ENCODE measurements at places on chromosomes 12 and 14.

GRCh38 chr12:71220260-71220659 is 62.5 kb upstream of the TSPAN8 start:
- no peak for DNase-seq

GRCh38 chr12:77087427-77087826 is 22.1 kb upstream of the E2F7 start:
- no peak for DNase-seq

DNA sequence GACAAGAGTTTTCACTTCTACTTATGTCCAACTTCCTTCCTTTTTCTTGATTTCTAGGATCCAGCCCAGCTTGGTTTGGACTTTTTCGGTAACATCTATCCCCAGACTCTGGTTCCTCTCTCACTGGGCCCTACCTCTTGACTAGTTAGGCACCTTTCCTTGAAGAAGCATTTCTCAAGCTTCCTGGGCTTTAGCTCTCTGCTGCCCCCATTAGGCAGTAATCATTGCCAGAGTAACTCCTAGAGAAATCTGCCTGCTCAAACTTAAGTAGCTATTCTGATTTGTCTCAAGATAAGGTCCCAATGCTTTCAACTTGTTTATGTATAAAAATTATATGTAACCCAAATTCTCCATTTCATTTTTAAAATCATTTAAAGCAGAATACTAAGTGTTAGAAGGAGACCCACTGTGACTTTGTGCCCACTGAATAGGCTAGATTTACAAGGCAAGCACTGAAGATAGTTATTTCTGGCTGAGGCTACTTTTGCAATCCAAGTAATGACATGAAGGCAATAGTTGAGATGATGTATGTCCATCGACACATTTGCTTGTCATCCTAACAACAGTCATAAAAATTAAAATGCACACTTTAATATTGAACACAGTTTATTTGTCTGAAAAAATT is 275.0 kb upstream of the G2E3 start:
- DNase-seq = no peak

DNA sequence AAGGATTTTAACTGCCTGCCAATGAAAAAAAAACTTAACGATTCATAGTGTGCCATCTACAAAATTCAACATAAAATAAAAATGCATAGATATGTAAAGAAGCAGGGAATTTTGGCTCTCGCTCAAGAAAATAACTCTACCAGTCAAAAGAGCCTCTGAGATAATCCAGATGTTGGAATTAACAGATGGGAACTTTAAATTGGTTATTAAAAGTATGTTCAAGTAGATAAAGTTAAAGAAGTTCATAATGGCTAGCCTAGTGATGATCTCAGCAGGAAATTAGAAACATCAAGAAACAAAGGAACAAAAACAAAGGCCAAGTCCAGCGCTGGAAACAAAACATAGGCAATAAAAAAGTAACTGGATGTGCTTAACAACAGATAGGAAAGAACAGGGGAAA is 23.1 kb downstream of the PIK3C2G start:
- no peak for DNase-seq

DNA sequence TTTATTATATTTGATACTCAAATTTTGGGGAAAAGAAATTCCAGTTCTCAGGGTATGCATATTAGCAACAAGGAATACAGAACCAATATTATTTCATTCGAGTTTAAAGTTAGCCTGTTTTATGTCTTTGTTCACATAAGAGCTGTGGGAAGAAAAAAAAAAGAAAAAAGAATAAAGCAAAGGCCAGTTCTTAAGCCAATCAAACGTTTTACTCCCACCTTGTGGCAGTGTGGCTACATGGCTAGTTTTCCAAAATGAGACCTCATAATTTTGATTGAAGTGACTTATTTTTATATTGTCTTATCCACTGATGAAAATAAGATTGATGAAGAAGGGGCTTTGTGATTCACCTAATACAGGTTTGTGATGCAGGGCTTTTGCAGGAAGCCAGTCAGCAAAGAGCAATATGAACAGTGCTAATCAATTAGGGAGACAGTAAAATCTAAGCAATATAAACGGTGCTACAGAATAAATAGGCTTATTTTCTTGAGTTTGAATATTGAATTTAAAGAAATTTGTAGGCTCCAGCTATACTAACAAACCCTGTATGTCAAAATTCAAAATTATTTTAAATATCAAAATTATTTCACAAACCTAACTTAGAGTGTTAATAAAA is 624.1 kb upstream of the FOXG1 start:
- peak; percentile 28 for DNase-seq

- DNase-seq = no peak
Measured at GRCh38 chr12:130920723-130921381, 32.9 kb upstream of the ADGRD1 start.

GRCh38 chr12:98359856-98360255 is 155.5 kb upstream of the TMPO start:
- no peak for DNase-seq

DNA sequence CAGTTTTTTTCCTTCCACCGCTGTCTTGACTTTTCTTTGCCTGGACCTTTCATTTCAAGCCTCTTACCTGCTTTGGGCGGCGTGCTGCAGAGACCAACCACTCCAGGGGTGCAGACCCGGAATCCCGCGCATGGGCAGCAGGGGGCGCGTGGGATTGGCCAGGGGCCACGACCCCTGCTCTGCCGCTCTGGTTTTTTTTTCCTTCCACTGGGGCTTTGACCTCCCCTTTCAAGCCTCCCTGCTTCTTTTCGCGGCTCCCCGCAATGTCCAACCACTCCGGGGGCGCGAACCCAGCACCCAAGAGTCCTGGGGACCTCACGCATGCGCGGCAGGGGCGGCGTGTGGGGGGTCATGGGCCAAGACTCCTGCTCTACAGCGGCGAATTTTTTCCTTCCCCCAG is 325.1 kb downstream of the ALG10 start:
- peak; percentile 23 for DNase-seq

- DNase-seq = no peak
Measured at GRCh38 chr14:105182296-105183020, 1.3 kb upstream of the NUDT14 start.

GRCh38 chr12:116265351-116266147 is 11.9 kb downstream of the MED13L start:
- no peak for DNase-seq

GRCh38 chr12:46442738-46443137 is 70.2 kb upstream of the SLC38A2 start:
- no peak for DNase-seq

- no peak for DNase-seq
Measured at GRCh38 chr14:61308198-61308597, 13.2 kb upstream of the PRKCH start.

DNA sequence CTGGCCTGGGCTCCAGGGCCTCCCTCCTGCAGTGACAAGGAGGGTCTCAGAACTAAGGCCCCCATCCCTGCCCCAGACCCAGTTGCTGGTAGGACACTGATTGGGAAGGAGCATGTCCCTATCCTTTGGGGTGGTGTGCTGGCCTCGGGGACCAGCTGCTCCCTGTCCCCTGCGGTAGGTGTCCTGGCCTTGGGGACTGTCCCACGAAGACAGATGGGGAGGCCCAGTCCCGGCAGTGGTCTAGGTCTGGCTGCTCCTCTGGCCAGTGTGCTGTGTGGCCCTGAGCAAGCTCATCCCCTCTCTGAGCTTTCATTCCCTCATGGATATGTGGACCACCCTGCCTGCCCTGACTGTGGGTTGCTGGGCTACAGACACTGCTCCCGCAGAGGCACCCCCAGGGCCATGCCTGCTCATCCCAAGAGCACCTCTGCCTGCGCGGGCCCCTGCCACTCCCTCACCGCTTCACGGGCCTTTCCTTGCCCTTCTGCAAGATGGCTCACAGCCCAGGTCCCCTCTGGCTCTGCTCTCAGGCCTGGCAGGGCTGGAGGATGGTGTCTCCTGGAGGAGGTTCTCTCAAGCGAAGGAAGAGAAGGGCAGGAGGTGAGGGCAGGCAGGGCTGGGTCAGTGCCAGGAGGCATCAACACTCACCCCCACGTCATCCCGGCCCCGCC is 12.5 kb downstream of the AHNAK2 start:
- DNase-seq = no peak

DNA sequence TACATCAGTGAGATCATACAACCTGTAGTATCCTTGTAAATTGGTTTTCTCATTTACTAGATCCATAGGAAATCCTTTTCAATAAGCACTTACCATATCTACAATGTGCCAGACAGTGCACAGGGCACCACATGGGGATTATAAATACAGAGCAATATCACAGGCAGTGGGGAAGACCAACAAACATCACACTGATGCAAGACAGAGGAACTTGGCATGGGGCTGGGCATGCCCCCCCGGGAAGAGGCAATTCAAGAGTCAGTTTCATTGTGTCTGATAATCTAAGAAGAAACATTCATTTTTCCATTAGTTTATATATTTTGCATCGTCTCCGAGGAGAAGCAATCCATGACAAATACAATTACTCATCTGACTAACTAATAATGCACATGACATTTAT is 16.2 kb downstream of the NT5DC3 start:
- no peak for DNase-seq

GRCh38 chr14:96587823-96588385 is 85.7 kb downstream of the PAPOLA start:
- no peak for DNase-seq

GRCh38 chr12:18580291-18580690 is 157.5 kb downstream of the PLCZ1 start:
- no peak for DNase-seq

DNA sequence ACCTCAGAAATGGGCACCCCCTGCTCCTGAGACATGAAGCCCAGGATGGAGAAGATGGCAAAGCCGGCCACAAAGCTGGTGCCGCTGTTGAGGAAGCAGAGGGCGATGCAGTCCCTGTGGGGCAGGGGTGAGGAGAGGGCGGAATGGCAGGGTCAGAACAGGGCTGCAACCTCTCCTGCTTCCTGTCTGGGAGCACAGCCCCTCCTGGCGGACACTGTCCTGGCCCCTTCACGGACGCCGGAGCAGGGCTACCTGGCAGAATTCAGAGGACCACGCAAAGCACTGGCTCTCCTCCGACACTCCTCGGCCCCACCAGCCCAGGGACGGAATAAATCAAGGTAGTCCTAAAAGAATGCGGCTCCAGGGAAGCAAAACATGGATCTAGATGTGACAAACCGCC is 12.4 kb upstream of the SLC6A12 start:
- DNase-seq = no peak

GRCh38 chr12:113083863-113084435 is 27.4 kb downstream of the DTX1 start:
- no peak for DNase-seq

DNA sequence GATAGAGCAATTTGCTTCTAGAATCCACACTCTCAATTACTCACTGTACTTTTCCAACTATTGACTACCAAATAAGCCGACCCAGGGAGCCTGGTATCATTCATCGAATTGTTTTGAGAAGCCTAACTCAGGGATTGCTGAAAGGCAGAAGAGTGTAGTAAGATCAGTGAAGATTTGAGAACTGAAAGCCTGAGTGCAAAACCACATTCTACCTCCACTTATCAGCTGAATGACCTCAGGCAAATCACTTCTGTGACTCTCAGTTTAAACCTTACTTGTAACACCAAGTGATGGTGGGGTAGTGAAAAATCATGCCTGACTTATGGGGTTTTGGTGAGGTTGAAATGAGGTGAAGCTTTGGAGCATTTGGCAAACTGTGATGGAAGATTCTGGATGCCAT is 126.1 kb upstream of the MAX start:
- DNase-seq = no peak

- DNase-seq = no peak
Measured at GRCh38 chr14:104104076-104104901, 18.8 kb downstream of the ASPG start.

GRCh38 chr12:112843287-112843686 is 51.7 kb downstream of the RPH3A start:
- DNase-seq = no peak

DNA sequence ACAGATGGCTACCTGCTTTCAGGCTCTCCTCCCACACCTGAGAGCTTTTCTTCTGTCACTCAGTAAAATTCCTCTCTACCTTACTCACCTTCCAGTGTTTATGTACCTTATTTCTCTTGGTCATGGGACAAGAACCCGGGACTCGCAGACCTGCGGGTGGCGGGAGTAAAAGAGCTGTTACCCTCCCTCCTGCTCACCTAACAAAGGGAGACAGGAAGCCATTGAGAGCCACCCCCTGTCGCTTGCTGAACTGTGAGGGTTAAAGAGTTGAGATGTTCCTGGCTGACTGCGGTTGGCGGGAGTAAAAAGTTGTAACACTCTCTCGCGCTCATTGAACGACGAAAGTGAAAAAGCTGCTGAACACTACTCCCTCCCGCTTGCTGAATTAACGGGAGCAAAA is 1935.1 kb upstream of the FLRT2 start:
- no peak for DNase-seq

DNA sequence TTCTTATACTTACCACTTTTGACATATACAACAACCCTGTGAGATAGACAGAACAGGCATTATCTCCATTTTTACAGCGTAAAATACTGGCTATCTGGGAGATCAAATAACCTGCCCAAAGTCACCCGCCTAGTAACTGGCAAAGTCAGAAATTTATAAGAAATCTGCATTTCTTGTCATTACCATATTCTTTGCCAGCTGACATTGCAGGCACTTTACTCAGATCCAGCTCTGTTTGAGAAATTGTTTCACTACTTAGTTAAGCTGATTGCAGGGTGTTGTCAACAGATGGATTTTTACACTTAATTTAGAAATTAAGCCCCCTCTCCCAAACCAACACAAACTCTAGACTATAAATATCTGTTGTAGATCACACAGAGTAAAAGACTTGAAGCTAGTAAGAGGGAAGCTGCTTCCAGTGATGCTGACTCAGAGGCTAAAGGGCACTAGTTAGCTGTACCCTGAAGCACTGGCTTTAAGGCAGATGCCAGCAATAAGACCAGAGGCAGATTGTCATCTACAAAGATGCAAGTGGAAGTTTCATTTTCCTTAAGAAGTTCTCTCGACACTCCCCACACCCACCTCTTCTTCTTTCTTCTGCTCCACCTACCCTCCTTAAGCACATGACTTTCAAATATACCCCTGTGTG is 153.1 kb downstream of the ANO6 start:
- no peak for DNase-seq

DNA sequence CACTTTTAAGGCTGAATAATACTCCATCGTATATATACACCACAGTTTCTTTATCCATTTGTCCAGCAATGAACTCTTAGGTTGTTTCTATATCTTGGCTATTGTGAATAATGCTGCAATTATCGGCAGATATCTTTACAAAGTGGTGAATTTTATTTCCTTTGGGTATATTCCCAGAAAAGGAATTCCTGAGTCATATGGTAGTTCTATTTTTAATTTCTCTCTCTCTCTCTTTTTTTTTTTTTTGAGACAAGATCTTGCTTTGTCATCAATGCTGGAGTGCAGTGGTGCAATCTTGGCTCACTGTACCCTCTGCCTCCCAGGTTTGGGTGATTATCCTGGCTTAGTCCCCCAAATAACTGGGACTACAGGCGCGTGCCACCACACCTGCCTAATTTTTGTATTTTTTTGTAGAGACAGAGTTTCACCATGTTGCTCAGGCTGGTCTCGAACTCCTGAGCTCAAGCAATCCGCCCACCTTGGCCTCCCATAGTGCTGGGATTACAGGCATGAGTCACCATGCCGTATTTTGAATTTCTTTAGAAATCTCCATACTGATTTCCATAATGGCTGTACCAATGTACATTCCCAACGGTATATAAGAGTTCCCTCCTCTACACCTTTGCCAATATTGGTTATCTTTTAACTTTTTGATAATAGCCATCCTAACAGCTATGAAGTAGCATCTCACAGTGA is 98.4 kb downstream of the EFCAB11 start:
- DNase-seq = no peak

Measured in DMS153 (cell line).